ENCODE measurements at places on chromosomes 7 and 10.

DNA sequence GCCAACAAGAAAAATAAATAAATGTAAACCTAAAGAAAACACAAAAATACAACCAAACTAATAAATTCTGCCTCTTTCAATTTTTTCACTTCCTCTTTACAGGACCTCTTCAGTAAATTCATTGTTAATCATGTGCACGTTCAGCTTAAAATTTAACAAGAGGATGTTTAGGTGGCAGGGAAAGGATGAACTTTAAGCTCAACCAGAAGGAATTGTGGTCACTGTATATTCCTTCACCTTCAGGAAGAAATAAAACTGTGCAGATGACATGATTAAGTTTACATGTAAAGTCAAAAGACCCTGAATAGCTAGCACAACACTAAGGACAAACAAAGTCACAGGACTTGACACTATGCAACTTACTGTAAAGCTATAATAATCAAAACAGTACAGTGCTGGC lies 33.0 kb downstream of the KIF5B start:
- no peak for DNase-seq

GRCh38 chr10:61744469-61744868 lies 81.7 kb downstream of the CABCOCO1 start:
- no peak for DNase-seq

DNA sequence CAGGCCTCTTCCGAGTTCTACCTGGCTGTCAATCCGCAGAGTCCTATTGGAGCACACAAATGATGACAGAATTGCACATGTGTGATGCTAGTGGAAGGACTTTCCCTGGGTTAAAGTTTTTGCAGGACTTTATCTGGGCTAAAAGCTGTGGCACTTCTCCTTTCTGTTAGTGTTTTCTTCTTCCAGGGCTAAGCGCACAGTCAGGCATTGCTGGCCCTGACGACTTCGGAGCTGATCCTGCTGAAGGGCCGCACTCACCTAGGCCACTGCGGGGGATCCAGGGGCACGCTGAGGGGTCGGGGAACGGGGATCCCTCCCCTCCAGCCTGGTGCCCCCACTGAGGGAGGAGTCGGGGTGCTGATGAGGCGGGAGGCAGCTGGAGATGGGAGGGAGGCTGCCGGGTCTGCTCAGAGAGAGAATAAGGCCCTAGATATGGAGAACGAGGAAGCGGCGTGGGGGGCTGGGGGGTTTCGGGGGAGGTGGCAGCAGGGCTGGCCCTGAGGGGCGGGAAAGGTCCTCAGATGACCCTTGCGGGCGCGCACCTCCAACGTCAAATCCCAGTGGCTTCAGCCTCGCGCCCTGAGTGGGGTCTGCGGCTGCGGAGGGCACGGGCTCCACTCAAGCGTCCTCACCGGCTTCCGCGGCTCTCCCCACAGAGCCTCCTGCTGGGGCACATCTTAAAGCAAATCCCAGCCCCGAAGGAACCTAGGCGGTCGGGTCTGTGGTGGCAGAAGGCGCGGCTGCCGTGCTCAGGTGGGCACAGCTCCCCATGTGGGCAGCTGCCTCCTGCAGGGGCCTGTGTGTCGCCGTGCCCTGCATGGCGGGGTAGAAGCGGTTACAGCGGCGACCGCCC lies 30.9 kb downstream of the AGR3 start:
- DNase-seq, result no peak

DNA sequence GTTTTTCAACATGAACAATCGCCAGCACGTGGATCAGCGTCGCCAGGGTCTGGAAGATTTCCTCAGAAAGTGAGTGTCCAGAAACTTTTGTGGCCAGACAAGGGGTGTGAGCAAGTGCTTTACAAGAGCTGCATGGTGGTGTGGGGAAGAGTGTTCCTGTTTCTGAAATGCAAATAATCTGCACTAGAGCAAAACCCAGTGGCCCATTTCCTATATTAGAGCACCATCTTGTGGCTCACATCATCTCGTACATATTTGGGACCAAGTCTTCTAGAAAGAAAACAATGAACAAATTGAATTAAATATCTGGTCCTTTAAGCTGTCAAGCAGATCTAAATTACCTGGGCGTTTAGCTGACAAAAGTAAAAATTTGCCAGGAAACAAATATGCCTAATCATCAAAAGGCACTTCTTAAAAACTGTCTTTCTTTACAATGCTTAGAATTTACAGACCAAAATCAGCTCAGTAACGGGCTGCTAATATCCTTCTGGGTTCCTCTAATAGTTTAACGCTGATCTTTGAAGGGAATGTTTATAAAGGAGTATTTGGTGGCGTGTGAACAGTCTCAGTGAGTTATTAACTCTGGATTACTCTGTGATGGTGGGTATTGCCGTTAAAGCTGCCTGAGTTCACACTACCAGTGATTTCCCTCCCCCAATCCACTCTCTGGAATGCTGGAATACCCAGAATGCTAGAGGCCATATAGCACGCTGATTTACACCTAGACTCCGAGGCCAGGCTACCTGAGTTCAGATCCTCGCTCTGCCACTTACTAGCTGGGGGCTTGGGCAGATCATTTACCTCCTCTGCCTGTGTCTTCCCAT lies 73.6 kb downstream of the SNX10 start:
- DNase-seq, result peak; percentile 17

GRCh38 chr7:19317461-19317860 lies 172.2 kb upstream of the FERD3L start:
- no peak for DNase-seq

DNA sequence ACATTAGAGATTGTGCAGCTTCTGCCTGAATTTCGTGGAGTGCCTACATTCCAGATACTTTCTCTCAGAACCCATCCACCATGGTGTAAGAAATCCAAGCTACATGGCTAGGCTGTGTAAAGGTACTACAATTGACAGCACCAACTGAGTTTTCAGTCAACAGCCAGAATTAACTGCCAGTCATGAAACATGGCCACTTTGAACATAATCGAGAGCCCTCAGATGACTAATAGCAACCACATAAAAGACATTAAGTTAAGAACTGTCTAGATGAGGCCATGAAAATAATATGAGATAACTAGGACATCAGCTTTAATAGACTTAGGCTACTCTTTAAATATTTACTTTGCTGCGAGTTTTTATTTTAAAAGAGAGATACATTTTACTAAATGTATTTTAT lies 1106.8 kb upstream of the LRRTM3 start:
- no peak for DNase-seq

GRCh38 chr7:24660546-24660945 lies 87.3 kb downstream of the PALS2 start:
- no peak for DNase-seq

DNA sequence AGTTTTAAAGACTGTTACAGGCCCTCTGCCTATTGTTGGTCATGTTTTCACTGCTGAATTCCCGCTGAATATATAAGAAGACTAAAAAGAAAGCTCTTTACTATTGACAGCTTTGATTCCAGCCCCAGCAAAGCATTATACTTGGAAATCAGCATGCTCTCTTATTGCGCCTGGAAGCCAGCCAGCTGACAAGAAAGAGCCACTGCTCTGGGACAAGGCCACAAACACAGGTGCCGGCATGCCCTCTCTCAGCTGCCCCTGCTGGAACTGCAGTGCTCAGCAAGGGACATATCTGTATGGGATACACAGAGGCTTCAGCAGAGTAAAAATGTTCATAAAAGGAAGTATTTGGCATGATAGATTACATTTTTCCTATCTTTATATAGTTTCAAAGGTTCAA lies 523.9 kb downstream of the ADRA2A start:
- no peak for DNase-seq

GRCh38 chr7:141590666-141591065 lies 39.5 kb downstream of the AGK start:
- no peak for DNase-seq

- DNase-seq, result no peak
Observed at GRCh38 chr10:114615600-114616007, 42.5 kb downstream of the ABLIM1 start.

- DNase-seq, result no peak
Observed at GRCh38 chr10:64275774-64276173, 754.6 kb downstream of the REEP3 start.

DNA sequence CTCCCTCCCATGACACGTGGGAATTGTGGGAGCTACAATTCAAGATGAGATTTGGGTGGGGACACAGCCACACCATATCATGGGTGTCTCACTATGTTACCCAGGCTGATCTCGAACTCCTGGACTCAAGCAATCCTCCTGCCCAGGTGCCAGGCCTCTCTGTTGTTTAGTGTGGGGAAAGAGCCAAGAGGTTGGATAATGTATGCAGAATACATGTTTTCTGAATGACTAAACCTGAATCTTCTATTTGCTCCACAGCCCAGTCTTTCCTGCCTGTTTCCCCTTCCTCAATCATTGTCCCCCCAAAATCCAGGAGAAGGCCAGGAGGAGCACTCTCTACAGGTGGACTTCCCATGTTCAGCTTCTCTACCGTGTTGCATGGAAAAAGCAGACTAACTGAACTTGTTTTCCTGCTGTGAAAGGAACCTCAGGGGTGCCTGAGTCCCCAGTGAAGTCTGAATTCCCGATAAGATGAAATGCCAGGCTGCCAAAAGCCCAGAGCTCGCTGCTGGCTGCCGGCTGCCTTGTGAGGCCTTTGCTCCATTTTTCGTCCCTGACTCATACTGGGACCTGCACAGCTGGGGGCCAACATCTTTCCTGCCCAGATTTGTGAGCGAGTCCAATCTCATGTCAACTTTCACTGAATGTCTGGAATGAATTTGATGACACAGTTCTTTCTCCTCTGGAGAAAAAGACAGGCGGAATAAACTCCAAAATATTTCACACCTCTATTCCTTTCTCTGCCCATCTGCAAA lies 588.0 kb downstream of the CALN1 start:
- peak; percentile 9 for DNase-seq

- DNase-seq, result no peak
Observed at GRCh38 chr7:91325726-91326125, 61.5 kb downstream of the FZD1 start.

- no peak for DNase-seq
Observed at GRCh38 chr10:99733366-99733765, 1.3 kb downstream of the CUTC start.

DNA sequence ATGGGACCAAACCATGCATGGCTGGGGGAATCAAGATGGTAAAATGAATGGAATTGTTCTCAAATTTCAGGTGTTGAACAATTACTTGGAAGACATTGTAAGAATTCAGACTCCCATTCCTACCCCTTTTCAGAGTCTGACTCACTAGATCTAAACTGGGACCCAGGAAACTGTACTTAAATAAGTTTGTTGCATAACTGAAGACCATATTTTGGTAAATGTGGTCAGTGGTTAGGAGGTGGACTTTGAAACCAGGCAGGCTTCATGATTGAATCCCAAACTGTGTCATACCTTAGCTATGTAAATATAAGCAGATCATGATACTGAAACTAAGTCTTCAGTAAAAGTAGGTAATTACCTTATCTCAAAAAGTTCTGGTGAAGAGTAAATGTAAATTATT lies 41.7 kb downstream of the ZWINT start:
- no peak for DNase-seq

DNA sequence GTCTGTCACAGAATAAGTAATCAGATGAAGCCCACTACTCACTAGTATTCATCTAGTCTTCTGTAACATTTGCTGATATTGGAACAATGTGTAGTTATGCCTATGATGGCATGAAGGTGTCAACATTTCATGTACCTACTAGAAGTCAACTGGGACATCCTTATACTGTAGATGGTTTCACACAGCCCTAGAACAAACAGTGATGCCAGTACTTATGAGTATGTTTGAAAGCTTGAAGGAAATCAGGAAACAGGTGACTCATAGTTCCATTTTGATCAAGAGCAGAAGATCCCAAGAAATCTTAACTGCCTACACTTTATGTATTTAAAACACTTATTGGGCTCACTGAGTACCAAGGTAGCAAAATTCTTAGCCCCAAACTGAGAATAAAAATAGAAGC lies 1519.6 kb downstream of the REEP3 start:
- no peak for DNase-seq

DNA sequence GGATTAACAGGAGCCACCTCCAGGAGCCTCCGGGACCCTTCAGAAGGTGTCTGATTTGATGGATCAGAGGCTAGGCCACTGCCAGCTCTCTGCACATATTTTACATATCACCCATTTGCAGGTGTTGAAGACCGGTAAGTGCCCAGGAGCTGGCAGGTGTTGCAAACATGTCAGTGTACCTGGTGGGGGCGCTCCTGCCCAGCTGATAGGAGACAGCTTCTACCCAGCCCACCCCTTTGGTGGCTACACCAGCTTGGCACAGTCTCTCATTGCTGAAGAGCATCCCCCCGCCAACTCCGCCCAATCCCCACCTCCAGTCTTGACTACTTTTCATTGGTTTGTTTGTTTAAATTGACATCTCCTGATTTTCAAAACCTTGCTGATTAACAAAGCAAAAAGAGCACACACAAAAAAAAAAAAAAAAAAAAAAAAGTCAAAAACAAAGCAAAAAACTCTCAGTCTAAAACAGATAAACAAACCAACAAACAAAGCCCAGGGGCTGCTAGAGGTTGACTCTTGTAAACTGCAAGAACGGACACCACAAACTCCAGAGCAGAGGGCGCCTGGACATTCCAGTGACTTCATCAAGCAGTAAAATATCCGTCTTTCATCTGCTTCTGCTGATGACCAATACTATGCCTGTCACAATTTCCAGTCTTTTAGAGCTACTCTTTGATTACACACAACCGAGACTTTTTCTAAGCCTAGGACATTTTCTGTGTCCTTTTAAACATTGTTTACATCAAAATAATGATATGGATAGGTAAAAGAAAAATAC lies 275.3 kb downstream of the NRG3 start:
- peak; percentile 64 for DNase-seq

DNA sequence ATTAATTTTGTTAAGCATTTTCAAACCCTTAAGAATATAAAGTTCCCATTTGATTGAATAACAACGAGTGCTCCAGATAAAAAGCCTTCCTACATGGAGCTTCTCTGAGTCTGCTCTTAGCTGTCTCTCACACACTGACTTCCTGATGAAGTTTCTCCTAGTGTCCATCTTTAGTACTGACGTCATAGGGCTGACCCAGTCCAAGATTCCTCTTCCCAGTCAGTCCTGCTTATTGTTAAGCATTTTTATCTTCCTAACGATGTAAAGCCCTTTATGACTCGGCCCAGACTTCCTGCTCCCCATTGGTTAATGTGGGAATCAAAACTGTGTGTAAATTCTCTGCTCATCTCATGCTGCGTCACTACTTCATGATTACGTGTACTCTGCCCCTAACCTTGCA lies 398.8 kb downstream of the TFEC start:
- no peak for DNase-seq

DNA sequence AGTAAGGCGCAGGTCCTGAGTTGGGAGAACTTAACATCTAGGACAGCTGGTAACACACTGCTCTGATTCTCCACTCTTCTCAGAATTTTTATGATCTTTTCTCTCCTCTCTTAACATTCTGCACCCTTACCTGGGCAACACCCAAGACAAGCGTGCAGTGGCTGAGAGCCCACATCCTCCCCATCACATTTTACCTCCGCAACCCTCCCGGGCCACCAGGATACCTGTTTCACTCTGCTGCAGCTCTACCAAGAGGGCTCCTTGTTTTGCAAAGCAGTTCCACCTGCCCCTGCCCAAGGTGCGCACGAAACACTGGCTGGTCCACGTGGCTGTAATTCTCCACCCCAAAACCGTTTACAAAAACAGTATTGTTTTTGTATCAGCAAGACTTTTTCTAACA lies 81.5 kb downstream of the ITIH5 start:
- DNase-seq, result no peak

GRCh38 chr7:18861514-18862118 lies 255.8 kb downstream of the TWIST1 start:
- DNase-seq, result no peak
